Right renal pelvis (tissue), 4 donors: ENCODE measurements at places on chromosomes 13 and 19. TPM values are rescaled to one million over a fixed set of nuclear protein-coding genes. Genes with fewer than 3 reads are reported as not detected.

DNA sequence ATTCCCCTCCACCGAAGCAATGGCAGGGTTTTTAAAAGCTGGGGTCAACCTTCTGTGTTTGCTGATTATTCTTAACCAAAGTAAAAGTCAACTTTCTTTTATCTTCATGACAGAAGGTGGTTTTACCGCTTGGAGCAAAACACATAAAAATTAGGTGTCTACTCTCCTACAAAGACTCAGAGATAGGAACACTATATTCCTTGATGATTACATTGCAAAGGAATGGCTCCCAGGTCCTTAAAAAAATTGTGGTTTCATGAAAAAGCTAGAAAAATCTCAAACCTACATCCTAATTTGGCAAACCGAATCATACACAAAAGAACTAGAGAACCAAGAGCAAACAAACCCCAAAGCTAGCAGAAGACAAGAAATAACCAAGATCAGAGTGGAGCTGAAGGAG lies 760.4 kb upstream of the PCDH20 start:
- no peak for DNase-seq

DNA sequence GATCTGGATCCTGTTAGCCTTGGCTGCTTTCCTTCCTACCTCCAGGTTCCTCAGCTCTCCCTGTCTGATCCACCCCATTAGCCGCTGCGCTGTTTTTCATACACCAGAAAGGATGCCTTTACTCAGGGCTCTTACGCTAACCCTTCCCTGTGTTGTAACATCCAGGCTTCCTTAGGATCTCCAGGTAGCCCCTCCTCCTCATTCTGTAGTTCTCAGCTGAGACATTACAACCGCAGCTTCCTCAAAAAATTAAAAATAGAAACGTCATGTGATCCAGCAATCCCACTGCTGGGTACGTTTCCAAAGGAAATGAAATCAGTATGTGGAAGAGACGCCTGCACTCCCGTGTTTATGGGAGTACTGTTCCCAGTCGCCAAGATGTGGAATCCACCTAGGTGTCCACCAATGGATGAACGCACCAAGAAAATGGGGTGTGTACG lies 18.4 kb upstream of the MYADM start:
- no peak for DNase-seq

GRCh38 chr19:46976845-46977320 lies 42.8 kb upstream of the NPAS1 start:
- no peak for DNase-seq

GRCh38 chr13:91347996-91348905 lies 764 bp downstream of the MIR17HG start:
- no peak for DNase-seq

DNA sequence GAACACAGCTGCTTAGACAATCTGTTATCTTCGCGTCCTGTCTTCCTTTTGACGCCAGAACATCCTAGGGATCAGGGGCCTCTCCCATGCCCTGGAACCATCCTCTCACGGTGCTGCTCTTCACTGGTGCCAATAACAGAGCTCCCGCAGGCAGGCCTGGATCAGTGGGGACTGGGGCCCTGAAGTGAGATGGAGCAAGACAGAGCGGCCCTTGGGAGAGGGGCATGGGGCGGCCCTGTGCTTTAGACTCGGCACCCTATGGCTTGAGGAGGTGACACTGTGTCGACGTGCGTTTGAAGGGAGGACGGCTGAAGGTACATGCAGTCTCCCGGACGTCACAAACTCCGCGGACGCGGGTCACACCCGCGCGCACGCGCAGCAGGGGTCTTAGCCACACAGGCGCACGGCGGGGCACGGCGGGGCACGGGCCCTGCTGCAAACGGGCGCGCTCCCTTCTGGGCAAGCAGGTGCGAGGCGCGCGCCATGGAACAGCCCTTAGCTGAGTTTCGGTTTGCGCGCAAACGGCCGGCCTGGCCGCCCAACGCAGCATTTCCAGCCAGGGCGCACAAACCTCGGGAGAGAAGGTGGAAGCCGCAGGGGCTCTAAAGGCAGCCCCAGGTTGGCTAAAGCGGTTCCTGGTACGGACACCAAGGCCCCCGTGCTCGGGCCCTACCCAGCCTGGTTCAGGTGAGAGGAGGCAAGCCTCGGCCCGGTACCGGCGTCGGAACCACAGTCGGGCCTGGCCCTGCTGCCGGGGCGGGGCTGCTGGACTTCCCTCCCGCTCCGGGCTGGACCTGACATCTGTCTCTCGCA lies 16.5 kb upstream of the RNF17 start:
- no peak for DNase-seq

DNA sequence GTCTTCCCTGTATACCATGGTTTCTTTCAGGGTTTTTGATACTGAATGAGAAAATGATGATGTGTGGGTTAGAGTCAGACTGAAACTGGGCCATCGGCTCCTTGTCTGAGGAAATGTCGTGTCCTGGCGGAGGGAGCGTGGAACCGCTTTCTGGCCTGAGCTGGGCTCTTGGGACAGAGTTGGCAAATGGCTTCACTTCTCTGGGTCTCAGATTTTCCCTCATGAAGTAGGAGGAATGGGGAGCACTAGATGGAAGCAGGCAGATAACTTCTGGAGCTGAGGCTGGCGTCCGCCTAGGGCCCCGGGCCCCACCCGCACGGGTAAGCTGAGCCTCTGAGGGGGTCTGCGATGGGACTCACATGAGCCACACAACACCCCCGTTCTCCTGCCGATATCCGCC lies 133.3 kb upstream of the WASF3 start:
- no peak for DNase-seq

GRCh38 chr13:106348075-106348840 lies 187.2 kb downstream of the EFNB2 start:
- no peak for DNase-seq

GRCh38 chr19:58551577-58552471 lies 3.1 kb downstream of the CHMP2A start:
- DNase-seq: no peak

DNA sequence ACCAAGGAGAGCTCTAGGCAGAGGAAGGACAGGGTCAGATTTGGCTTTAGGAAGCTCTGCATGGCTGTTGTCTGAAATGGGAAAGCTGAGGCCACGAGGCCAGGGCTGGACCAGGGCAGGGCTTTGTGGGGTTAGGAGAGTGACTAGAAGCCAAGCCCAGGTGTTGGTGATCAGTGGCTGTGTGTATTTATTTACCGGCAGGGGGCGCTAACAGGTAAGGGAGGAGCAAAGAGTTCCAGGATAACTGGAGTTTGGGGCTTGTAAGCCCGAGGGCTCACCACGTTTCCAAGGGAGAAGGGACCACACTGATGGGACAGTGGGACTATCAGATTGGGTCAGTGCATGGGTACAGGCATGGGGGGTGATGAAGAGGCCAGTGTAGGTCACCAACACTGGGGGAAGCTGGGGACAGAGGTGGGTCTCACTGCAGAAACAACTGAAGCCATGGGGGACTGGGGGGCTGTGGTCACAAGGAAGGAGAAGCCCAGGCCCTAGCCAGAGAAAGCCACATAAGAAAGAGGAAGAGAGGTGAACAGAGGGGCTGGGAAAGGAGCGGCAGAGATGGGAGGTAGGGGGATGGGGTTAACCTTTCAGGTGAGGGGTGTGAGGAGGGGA lies 3.9 kb downstream of the TMEM147 start:
- DNase-seq: no peak

GRCh38 chr19:11496391-11497163 lies 9.1 kb downstream of the ZNF653 start:
- no peak for DNase-seq

GRCh38 chr19:33268162-33268991 lies 34.0 kb downstream of the CEBPA start:
- DNase-seq: no peak

GRCh38 chr13:26458196-26458749 lies 99.2 kb upstream of the WASF3 start:
- DNase-seq: no peak

- DNase-seq: no peak
Observed at GRCh38 chr19:17883627-17884410, 12.1 kb downstream of the SLC5A5 start.

GRCh38 chr19:48668761-48669160 lies 4.1 kb downstream of the NTN5 start:
- DNase-seq: no peak

- no peak for DNase-seq
Observed at GRCh38 chr19:4487572-4487971, 15.5 kb downstream of the HDGFL2 start.

DNA sequence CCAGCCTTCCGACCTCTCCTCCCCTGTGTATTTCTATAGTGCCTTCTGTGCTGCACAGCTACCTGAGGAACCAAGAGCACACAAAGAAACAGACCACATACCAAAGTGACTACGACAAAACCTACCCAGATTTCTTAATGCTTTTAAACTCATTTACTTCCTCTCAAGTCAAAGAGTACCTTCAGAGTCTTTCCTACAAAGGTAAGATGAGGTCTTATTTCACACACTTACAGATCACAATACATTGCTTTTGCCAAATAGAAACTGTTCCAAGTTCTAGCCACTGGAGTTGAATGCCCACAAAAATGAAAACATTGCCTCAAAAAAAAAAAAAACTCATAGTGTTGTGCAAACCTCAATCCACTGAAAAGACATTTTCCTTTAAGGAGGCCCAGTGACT lies 36.4 kb downstream of the TEX26 start:
- no peak for DNase-seq

DNA sequence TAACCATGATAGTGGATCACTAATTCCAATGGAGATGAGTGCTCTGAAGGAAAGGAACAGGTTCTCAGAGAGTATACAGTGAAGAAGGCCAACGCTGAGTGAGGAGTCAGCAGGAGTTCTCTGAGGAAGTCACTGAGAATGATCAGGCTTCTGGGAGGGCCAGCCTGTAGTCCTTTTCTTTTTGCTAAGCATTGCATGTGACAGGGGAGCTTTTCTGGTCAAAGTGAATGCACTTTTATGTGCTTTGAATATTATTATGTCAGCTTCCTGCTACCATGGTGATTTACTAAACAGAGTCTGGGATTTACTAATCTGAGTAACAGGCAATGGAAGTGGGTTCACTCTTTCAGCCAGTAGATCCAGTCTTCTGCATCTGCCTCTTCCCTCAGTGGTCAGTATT lies 81.1 kb upstream of the SERP2 start:
- no peak for DNase-seq

- no peak for DNase-seq
Observed at GRCh38 chr13:99976575-99976974, 5.0 kb upstream of the ZIC5 start.

- DNase-seq: no peak
Observed at GRCh38 chr13:108680011-108680410, 50.6 kb downstream of the MYO16 start.

GRCh38 chr13:37085606-37086005 lies 19.9 kb downstream of the CSNK1A1L start:
- DNase-seq: no peak

- no peak for DNase-seq
Observed at GRCh38 chr19:45931055-45931454, 16.5 kb upstream of the NANOS2 start.

GRCh38 chr19:58033741-58034476 lies at the start of gene ZSCAN1:
TSS of gene ZSCAN1 (plus strand) at chr19:58034025. CDS start at chr19:58037837, 3,812 bp downstream.
- peak; percentile 91 for DNase-seq

- DNase-seq: no peak
Observed at GRCh38 chr13:30737511-30738337, 2.4 kb downstream of the ALOX5AP start.

DNA sequence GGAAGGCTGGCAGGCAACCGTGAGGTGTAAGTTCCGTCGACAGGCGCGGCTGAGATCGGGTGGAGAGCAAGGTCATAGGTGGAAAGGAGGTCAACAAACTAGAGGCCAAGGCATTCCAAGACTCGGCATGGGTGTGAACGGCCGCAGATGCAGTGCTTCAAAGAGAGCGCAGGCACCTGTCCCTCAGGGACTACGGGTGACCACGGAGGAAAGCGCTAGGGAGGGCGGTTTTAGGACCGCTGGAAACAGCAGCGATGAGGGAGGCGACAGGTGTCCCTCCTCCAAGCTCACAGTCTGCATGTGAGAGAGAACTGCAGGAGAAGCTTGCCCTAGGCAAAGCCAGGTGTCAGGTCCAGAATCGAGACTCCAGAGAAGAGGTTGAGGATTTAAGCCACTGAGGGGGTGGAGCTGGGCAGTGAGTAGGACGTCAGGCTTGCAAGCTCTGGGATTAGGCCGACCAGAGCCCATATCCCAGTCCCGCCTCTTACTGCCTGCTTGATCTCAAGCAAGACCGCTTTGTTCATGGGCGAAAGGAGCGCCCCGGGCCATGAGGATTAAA lies 1.6 kb upstream of the MLNR start:
- DNase-seq: no peak

- DNase-seq: peak; percentile 4
Observed at GRCh38 chr13:108609353-108609752, 20.1 kb upstream of the MYO16 start.

GRCh38 chr19:55041244-55041626 lies 3.2 kb upstream of the GP6 start:
- DNase-seq: no peak

DNA sequence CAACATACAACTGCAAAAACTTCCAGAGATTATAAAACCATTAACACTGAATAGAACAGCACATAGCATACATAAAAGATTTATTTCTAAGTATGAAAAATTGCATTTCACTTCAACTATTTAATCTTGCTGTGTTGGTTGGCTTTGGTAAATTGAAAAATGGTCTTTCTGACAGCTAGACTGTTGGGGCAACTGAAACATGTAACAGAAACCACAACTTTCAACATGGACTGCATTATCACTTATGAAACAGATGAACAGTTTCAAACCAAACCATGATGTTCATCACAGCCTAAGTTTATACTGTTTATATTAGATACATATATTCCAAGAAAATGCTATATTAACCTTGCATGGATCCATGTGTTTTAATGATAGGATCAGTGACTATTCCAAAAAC lies 324.1 kb upstream of the PCDH9 start:
- no peak for DNase-seq

DNA sequence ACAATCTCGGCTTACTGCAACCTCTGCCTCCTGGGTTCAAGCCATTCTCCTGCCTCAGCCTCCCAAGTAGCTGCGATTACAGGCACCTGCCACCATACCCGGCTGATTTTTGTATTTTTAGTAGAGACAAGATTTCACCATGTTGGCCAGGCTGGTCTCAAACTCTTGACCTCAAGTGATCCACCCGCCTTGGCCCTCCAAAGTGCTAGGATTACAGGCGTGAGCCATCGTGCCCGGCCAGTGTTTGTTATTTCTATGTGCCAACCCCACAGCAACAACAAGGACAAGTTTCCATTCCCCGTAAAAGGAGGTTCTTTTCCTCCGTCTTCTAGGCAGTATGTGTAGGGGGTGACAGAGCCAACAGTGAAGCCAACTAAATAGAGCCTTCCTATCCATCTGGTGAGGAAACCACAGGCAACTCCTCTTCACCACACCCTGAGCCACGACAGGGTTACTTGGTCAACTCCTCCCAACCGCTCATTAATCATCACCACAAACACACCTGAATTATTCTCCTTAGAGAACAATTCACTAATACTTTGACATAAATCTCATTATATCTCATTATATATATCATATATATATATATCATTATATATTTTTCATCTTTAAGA lies 25.5 kb downstream of the FOXO1 start:
- DNase-seq: no peak

Gene KXD1
- 61.4 TPM for polyA plus RNA-seq

Gene ZNF296
- polyA plus RNA-seq: 1.5 TPM

Gene SOX1
- not detected for polyA plus RNA-seq

Gene VAV1
- 1.2 TPM for polyA plus RNA-seq

Gene POLR1G
- 4.3 TPM for polyA plus RNA-seq

Gene ZNF569
- 12.0 TPM for polyA plus RNA-seq

Gene PSG2
- 0.12 TPM for polyA plus RNA-seq

Gene BEST2
- not detected for polyA plus RNA-seq

Gene APOC4
- not detected for polyA plus RNA-seq

Gene TMEM221
- polyA plus RNA-seq: 2.2 TPM
